ENCODE measurements at places on chromosomes 6 and 20. TPM values are rescaled to one million over a fixed set of nuclear protein-coding genes. Genes with fewer than 3 reads are reported as not detected.

The B4GALT5 gene
- 17.1 TPM for total RNA-seq

The OR2W1 gene
- not detected for total RNA-seq

The CGAS gene
- 10.2 TPM for total RNA-seq

The NCOA7 gene
- 57.8 TPM for total RNA-seq

The SGK1 gene
- total RNA-seq: 156 TPM

The HLA-DQB1 gene
- total RNA-seq: not detected

The PRKN gene
- 0.58 TPM for total RNA-seq

The ADTRP gene
- 1.1 TPM for total RNA-seq

The COL9A1 gene
- not detected for total RNA-seq

The PCMT1 gene
- 216 TPM for total RNA-seq

The ABHD16B gene
- not detected for total RNA-seq

The MUC21 gene
- total RNA-seq: not detected

The GPR6 gene
- not detected for total RNA-seq

The CYP21A2 gene
- 0.19 TPM for total RNA-seq

The NHSL1 gene
- 9.2 TPM for total RNA-seq

The SEL1L2 gene
- not detected for total RNA-seq

The PTGIS gene
- 191 TPM for total RNA-seq

The TINAG gene
- not detected for total RNA-seq

The SLC26A8 gene
- not detected for total RNA-seq

The ZFP64 gene
- 18.3 TPM for total RNA-seq

The ECT2L gene
- total RNA-seq: not detected

The HFE gene
- 13.0 TPM for total RNA-seq

The BEND6 gene
- total RNA-seq: 10.0 TPM

The CLIC5 gene
- not detected for total RNA-seq

The MEP1A gene
- total RNA-seq: not detected

The SSTR4 gene
- total RNA-seq: not detected

The FOXC1 gene
- 2.3 TPM for total RNA-seq

The HLA-DOA gene
- total RNA-seq: not detected

The DEFB124 gene
- not detected for total RNA-seq

The ATF6B gene
- 6.7 TPM for total RNA-seq

The ISM1 gene
- total RNA-seq: not detected

The IRAK1BP1 gene
- total RNA-seq: 2.5 TPM

The FAM83C gene
- total RNA-seq: under 0.01 TPM

The PAX1 gene
- total RNA-seq: not detected

The MUCL3 gene
- total RNA-seq: not detected

The KCTD20 gene
- 90.1 TPM for total RNA-seq

The CRISP3 gene
- total RNA-seq: not detected

The ZBTB12 gene
- 4.6 TPM for total RNA-seq

The FRK gene
- 0.85 TPM for total RNA-seq

The PCMTD2 gene
- total RNA-seq: 25.3 TPM

The LTV1 gene
- 36.0 TPM for total RNA-seq

The ULBP3 gene
- total RNA-seq: 16.7 TPM

The LST1 gene
- not detected for total RNA-seq

The UBE2C gene
- total RNA-seq: 7.9 TPM

The HAO1 gene
- total RNA-seq: not detected

Data from regular cardiac myocyte (primary cell).